HuH-7.5 (cell line): ENCODE measurements at places on chromosomes 11 and 22.

GRCh38 chr11:128609785-128610184, 22.4 kb upstream of the ETS1 start:
- DNase-seq = no peak

DNA sequence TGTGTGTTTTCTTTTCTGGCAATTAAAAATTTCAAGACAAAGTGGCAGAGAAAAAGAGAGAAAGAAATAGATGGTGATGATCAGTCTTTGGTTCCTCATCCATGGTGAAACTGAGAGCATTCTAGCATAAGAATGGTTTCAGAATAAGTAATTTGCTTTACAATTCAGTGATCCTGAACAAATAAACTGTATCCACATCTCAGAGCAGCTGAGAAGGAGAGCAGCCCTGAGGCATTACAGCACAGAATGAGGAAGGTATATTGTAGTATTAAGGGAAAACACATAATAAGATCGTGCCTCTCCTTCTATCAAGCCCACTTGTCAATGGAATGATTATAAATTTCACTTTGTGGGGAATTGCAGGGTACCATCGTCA, 17.4 kb downstream of the LUZP2 start:
- DNase-seq = no peak

DNA sequence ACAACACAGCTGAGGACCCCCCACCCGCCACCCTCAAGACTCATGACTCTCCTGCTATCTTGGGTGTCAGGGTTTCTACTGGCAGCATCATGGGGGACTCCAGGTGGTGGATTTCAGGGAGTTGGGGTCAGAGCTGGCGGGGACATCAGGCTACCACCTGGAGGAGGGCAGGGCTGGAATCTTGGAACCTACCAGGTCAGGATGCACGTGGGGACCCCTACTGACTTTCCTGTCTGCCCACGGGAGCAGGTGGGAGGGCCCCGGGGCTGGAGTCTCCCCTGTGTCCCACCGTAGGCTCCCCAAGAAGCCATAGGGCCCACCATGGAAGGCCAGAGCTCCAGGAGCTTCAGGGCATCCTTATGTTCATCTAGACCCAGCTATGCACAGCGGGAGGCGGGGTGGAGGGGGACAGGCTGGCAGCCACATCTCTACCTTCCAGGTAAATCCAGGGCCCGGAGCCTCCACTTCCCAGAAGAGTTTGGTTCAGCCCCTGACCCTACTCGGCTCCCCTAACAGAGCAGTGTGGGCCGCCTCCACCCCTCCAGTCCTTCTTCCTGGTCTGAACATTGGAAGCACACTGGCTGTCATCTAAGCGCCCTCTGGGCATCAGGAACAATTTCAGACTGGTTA, 10.0 kb downstream of the SLC37A2 start:
- no peak for DNase-seq

DNA sequence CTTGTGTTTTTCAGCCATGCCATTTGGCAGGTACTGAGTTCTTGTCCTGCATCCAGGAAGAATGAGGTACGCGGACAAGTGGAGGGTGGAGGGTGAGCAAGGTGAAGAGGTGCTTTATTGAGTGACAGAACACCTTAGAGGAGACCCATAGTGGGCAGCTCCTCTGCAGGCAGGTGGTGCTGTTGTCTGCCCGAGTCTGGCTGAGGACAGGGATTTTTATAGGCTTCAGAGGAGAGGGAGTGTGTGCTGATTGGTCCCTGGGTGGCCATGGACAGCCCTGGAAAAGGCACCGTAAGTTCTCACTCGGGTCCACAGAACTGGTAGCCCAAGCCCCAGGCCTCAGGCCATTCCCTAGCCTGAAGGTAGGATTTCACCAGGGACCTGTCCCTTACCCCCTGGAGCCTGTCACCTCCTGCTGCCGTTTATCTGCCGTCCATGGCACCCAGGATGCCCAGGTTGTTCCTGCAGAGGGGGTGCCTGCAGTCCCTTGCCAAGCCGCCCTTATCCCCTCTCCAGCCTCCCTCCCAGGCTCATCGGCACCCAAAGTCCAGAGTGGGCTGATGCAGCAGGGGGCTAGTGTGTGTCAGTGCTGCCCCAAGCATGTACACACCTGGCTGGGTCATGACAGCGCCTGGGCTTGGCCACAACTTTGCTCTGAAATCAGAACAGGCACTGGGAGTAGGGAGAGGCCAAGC, 213.6 kb downstream of the LRRC4C start:
- no peak for DNase-seq

DNA sequence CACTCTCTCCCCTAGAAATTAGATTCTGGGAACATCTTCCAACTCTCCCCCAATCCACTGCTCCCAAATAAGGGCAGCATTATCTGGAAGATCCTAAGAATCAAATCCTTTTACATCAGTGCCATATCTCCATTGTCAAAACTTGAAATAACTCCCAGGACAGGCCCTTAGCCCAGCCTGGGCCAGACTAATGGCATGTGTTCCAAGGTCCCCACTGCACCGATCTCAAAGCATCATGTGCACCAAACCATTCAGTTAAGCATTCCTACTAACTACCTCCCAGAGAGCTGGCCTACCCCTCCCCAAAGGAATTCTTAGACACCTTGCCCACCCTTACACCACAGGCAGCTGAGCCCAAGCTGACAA, 44.2 kb upstream of the POU2AF1 start:
- DNase-seq = no peak

DNA sequence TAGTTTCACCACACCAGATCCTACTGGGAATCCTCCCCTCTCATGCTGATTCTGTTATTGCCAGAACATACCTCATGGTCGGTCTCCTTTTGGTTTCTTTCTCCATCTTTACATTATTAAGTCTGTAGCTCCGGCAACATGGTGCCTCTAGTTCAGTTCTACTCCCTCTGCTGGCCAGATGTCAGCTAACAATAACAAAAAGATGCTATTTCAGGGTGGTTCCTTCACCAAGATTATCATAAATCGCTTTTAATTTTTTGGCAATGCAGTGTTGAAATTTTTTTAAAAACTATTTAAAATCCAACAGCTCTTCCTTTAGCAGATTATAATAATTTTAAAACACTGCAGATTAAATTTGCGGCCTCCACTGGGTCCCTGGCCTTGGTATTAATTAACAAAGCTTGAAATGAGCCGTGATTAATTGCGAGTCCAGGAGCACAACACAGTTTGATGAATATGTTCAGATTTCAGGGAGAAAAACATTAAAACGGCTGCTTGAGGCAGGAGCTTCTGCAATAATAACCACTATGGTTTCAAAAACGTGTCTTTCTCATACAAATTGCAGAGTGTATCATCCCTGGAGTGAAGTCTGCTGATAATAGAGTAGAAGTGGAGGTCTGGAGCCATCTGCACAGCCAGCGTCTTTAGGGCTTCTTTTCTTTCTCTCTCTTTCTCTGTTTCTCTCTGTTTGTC, 492.9 kb upstream of the KIRREL3 start:
- no peak for DNase-seq

- no peak for DNase-seq
Measured at GRCh38 chr11:46345881-46346484, 1.3 kb upstream of the DGKZ start.

- no peak for DNase-seq
Measured at GRCh38 chr11:117528097-117528721, 200.6 kb downstream of the CEP164 start.

DNA sequence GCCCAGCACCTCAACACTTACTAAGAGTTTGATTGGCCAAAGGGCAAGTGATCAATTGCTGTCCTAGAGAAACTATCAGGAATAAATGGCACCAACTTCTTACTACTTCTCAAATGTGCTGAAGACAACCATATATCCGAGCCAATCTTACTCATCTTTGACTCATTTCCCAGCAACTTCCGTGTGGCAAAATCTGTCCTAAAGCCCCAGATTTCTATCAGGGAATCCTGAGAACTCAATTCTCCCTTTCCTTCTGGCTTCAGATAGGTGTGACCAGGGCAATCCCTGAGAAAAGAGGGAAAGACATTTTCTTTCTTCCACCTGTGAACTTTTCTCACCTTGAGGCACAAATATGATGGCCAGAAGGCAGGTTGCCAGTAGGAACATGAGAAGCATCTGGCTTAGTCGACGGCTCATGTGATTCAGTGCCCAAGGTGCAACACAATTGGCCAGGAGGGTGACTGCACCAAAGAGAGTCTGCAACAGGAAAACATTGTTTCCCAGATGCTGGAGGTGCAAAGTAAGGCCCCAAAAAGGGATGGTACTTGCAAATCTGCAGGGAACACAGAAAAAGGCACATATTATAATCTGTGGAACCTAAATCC, 21.8 kb upstream of the SLC22A24 start:
- DNase-seq = no peak

- no peak for DNase-seq
Measured at GRCh38 chr11:21774212-21774611, 418.7 kb upstream of the ANO5 start.

DNA sequence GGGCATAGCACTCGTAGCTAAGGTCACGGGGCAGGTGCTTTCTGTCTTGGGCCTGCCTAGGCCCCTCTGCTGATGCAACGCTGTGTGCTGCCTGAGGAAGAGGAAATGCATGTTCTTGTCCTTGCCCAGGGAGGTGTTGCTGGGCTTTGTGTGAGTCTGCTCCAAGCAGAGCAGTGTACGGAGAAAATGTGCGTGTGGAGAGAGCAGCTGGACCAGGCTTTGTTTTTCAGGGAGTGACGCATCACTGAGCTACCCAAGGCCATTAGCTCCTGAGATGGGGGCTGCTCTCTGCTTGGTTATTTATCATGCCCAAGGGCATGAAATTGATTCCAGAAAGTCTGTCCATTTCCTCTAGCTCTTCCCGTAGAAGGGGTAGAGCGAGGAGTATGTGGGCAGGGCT, 82.9 kb upstream of the THY1 start:
- no peak for DNase-seq

DNA sequence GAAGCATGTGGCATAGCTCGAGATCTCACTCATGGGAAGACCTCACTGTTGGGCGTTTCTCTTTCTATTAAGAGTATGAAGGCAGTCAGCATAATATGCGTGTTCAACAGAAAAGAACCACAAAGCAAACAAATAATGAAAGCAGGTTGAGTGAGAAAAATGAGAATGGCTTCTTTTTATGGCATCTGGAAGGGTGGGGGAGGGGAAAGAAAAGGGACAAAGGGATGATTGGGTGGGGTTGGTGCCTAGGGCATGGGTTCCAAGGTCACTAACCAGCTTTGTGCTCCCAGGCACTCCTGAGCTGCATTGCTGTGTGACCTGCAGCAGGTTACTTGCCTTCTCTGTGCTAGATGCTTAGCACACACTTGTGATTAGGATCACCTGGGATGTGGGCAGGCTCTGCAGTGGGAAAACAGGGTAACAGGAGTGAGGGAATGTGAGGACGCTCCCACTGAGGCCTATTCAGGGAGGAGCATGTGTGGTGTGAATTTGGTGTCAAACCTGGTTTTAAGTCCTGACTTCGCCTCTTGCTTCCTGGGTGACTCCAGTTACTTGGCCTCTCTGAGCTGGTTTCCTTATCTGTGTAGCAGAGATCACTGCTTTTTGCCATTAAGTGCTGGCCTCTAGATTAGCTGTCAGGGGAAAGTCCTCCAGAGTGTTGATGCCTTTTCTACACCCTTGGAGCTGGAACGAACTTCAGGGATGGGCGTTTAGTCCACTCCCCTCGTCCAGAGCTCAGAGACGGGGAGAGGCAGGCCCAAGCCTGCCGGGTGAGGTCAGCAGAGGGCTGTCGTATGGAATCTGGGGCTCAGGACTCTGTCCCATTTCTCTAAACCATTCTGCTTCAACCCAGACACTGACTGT, 74.8 kb downstream of the KIAA1671 start:
- no peak for DNase-seq

- DNase-seq = no peak
Measured at GRCh38 chr11:33889296-33889695, 2.6 kb downstream of the LMO2 start.

DNA sequence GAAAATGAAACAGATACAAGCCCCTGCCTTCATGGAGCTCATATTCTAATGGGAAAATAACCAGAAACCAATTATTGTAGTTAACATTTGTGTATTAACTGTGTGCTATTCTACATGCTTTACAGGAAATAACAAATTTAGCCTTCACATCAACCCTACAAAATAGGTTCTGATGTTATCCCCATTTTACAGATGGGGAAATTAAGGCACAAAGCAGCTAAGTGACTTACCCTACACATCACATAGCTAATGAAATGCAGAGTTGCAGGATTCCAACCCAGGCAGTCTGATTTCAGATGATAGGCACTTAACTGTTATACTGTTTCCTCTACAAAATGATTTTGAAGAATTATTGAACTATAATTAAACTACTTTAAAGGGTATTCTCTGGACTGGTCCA, 43.7 kb downstream of the KMT5B start:
- no peak for DNase-seq

DNA sequence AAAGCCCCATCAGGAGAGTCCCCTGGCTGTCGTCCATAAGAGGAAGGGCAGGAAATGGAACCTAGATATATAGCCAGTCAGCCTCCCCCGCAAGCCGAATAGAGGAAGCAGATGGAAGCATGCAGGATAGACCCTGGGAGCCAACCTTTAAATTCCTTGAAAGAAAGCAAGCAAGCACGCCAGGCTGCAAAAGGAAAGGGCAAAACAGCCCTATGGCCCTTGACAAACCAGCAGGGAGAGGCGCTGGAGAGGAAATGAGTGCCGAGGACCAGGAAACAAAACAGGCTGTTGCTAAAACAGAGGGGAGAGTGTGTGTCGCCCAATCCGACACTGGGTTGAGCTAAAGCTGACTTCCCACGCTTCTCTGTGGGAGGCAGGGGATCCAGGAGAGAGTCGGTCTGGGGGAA, 203.5 kb upstream of the MTNR1B start:
- no peak for DNase-seq

- peak; percentile 43 for DNase-seq
Measured at GRCh38 chr22:38243007-38243765, 29.6 kb downstream of the TMEM184B start.

- no peak for DNase-seq
Measured at GRCh38 chr11:35413598-35413997, 5.8 kb downstream of the SLC1A2 start.

DNA sequence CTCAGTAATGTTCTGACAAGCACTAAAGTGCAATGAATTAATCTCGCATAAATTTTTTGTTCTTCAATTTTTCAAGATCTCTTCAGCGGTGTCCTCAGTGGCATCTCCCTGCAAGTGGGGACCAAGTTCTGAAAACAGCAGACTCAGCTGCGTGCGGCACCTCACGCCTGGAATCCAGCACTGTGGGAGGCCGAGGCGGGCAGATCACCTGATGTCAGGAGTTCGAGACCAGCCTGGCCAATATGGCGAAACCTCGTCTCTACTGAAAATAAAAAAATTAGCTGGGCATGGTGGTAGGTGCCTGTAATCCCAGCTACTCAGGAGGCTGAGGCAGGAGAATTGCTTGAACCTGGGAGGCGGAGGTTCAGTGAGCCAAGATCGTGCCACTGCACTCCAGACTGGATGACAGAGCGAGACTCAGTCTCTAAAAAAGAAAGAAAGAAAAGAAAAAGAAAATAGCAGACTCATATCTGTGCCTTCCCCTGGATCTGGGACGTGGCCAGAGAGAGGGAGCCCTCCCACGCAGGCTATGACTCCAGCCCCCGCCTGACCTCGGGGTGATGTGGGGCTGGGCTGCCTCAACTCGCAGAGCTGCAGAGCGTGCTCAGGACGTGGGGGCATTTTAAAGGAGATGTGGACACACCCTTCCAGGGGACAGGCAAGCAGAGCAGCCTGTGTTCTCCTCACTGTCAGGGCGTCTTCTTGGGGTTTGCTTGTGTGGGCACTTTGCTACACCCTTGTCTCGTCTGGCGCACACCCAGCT, 346.6 kb downstream of the BRD1 start:
- no peak for DNase-seq

GRCh38 chr22:19629720-19630419, 84.4 kb upstream of the SEPTIN5 start:
- DNase-seq = peak; percentile 95
